ENCODE measurements at places on chromosomes 11 and 22. TPM values are rescaled to one million over a fixed set of nuclear protein-coding genes. Genes with fewer than 3 reads are reported as not detected.

The SNX15 gene
- 16.8 TPM for total RNA-seq

The MPZL2 gene
- total RNA-seq = 0.09 TPM

The POTEH gene
- not detected for total RNA-seq

The FGF3 gene
- total RNA-seq = not detected

The HBB gene
- not detected for total RNA-seq

The HTR3A gene
- total RNA-seq = not detected

The GAL3ST1 gene
- not detected for total RNA-seq

The SRPRA gene
- total RNA-seq = 94.7 TPM

The CHRM1 gene
- total RNA-seq = not detected

All from NCI-H460 (cell line).